ENCODE measurements at places on chromosomes 3 and 15.
A peak's percentile ranks its signal among the peaks of the same experiment; 100 is the strongest.

DNA sequence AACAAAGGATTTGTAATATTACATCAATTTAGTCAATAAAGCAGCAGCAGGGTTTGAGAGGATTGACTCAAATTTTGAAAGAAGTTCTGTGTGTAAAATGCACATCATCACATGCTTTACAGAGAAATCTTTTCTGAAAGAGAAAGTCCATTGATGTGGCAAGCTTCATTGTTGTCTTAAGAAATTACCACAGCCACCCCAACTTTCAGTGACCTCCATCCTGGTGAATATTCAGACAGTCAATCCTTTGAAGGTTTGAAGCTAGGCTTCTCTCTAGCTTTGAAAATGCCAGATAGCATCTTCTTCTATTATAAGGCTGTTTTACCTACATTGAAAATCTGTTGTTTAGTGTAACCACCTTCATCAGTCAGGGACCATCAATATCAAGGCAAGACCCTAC lies 51.8 kb upstream of the SETMAR start:
- DNase-seq: no peak

DNA sequence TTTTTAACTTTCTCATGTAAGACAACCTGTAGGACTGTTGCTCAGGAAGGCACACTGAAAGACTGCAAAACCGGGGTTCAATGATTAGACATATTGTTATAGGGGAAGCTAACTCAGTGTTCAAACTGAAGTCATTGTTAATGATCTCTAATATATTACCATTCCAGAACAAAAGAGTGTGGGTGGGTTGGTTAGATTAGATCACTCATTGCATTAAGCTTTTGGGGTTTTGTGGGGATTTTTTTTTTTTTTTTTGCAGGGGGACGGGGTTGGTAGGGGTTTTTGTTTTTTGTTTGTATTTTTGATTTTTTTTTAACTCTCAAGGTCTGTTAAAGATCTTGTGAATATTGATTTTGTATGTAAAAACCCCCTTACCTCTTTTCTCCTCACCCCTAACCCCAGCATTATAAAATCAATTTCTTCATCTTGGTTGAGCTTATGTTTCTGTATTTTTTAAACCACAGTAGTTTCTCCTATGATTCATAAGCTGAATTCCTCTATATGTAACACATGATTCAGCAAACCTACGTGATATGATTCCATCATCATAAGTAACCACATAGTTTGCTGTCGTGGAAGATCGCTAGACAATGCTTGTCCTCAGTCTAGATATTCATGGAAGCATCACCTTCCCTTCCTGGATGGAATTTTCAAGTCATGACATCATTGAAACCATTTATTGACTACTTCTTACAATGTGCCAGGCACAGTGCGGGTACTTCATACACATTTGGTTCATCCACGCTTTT lies 544.1 kb upstream of the MDFIC2 start:
- DNase-seq: no peak

DNA sequence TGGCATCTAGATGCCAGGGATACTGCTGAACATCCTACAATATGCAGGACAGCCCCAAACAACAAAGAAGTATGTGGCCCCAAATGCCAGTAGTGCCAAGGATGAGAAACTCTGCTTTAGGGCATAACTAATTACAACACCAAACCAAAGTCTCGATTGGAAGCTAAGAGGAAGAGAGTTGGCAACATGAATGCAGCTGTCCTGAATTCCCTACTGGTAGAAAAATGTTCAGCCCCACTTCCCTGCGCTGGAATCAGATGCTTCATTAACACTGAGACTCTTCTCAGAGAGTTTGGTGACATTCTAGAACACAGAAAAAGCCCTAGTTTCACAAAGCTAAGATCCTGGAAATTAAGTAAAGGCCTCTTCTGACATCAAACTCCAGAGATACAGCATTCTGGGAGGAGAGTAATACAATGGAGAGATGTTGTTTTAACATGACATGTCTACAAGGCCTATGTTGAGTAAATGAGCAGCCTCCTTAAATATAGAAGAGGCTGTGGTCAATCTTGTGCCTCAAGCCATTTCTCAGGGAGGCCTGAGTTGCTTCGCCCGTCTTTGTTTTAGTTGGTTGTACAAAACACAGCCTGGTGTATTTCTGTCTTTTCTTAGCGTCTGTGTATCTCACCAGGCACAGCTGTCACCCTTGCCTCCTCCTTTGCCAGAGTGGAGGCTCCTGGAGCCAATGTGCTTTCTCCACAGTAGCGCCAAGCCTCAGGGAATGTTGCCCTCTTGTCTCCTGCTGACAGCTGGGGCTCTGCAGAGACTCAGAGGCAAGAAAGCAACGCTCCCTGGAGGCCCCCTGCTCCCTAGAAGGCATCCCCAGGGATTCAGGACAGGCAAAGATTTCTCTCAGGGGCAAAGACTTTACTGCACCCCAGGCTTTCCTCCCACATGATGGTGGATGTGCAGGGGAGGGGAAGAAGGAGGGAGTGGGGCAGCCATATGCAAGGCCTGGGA lies 25.1 kb upstream of the CTNNB1 start:
- DNase-seq: no peak

GRCh38 chr3:139838269-139838957 lies 96.6 kb upstream of the CLSTN2 start:
- no peak for DNase-seq

DNA sequence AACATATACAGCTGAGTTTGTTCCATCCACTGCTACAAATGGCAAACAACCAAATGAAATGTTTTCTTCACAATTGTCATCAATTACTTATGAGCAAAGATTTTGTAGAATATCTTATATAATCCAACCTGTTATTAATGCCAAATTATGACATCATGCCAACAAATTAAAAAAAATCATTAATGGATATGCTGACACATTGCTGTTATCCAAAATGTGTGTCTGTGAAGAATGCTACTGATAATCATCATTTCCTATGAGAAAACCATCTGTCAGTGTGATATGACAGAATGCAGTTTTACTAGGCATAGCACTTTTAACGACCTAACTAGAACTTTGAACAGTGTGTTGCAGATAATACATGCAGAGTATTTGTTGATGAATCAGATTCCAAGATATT lies 556.5 kb upstream of the KCNMB2 start:
- DNase-seq: no peak

DNA sequence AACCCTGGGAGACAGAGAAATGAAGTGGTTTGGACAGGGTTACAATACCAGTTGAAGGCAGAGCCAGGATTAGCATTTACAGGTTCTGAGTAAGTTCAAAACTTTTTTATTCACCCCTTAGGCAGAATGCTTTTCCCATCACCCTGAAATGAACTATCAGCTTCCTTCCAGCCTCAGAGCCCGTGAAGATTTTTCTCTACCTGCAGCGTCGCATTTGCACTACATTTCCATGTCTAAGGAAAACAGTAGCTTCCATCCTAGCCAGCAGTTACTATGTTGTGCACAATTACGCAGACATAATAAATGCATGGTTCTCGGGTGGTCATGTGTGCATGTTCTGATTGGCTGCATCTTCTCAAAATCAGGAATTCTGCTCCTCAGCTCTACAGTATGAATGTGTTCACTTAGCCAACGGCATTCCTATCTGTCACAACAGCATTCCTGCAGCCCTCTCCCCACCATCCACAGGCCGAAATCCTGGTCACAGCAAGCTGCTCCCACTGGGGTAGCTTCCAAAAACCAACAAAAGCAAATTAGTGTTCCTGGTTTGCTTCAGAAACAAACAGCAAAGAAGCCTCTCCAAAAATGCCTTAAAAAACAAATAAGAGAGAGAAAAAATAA lies 510.8 kb upstream of the SEMA6D start:
- no peak for DNase-seq

GRCh38 chr15:85858586-85859375 lies 64.1 kb upstream of the KLHL25 start:
- DNase-seq: peak; percentile 73

- DNase-seq: no peak
Measured at GRCh38 chr3:197890693-197891092, 59.3 kb upstream of the RPL35A start.

DNA sequence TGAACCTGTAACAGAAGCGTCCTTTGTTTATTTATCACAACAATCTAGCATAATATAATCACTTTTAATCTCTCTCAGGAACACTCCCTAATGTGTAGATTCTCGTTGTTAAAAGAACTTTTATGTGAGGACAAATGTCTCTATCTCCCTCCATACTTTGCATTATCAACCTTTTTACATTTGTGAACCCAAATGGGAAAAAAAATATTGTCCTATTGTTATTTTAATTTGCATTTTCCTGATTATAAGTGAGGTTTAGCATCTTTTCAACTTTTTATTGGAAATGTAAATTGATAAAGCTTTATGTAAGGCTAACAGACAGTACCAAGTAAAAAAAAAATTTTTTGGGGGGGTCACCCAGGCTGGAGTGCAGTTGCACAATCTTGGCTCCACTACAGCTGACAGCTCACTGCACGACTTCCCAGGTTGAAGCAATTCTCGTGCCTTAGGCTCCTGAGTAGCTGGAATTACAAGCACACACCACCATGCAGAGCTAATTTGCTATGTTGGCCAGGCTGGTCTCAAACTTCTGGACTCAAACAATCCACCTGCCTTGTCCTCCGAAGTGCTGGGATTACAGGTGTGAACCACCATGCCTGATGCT lies 33.0 kb upstream of the DENND4A start:
- peak; percentile 16 for DNase-seq

DNA sequence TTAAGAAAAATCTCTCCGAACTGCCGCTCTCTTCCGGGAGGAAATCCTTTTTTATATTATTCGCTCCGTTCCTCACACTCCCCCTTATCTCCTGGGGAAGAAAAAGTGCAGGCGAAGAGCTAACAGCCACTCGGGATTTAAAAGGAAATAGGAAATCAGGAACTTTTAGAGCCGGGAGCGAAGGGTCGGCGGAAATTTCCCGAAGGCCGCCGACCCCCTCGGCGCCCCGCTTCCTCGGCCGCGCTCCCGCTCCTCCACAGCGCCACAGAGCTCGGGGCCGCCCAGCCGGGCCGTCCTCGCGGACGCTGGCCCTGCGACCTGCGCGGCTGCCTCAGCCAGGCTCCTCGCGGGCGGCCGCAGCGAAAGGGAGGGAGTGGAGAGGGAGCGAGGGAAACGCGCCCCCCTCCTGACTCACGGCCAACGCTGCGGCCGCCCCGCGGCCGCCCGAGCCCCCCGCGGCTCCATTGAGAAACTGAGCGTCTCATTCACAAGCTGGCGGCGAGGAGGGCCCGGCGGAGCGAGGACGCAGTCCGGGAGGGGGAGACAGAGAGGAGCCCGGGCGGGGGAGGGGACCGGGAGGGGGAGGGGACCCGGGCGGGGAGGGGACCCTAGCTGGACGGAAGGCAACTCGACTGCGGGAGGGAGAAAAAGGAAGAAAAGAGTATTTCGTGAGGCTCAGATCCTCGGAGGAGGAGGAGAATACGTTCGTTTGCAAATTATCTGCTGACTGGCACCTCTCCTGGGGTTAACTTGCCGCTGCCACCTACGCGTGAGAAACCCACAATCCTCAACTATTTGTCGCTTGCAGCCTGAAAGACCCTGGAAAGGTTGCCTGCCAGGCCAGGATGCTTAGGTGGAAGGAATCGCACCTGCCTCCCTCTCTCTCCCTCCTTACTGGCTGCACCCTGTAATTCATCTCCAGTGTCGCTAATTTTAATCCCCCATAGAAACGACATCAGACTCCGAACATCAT lies at the start of gene PTPN9:
PTPN9 (minus strand) TSS at position 368 of the 973 bp plus-strand sequence. CDS start 539 bp downstream, outside the sequence.
- DNase-seq: peak; percentile 70

GRCh38 chr3:44969828-44970179 lies 6.2 kb downstream of the ZDHHC3 start:
- no peak for DNase-seq

- DNase-seq: no peak
Measured at GRCh38 chr3:134339331-134339730, 34.9 kb downstream of the AMOTL2 start.

GRCh38 chr15:28260722-28261121 lies 61.3 kb downstream of the HERC2 start:
- DNase-seq: no peak

DNA sequence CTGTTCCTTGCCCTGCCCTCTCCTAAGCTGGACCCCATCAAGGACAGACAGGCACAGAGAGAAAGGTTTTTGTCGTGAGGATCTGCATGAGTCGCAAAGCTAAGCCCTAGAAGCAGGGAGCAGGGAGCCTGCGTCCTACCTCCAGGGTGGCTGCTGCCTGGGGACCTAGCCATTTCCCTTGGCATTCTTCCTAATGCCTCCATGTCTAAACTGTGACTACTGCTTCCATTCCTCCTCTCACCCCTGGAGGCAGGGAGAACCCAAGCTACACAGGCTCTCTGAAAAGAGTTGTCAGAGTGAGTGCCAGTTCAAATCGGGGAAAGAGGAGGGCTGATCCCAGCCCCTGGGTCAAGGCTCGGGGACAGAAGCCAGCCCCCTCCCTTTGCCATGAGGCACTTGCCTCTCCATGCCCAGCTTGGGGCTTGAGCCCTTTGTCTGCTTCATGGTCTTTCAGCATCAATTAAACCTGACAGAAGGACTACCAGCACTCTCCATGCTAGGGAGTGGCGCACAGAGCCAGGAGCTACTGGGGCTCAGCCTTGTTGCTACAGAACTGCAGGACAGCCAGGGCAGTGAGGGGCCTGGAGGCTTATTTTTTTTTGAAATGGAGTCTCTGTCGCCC lies 2.4 kb downstream of the GCHFR start:
- DNase-seq: no peak

GRCh38 chr3:131756405-131756804 lies 253.6 kb upstream of the MRPL3 start:
- DNase-seq: no peak

GRCh38 chr3:198097048-198097447 lies 137.0 kb downstream of the LMLN start:
- DNase-seq: no peak

DNA sequence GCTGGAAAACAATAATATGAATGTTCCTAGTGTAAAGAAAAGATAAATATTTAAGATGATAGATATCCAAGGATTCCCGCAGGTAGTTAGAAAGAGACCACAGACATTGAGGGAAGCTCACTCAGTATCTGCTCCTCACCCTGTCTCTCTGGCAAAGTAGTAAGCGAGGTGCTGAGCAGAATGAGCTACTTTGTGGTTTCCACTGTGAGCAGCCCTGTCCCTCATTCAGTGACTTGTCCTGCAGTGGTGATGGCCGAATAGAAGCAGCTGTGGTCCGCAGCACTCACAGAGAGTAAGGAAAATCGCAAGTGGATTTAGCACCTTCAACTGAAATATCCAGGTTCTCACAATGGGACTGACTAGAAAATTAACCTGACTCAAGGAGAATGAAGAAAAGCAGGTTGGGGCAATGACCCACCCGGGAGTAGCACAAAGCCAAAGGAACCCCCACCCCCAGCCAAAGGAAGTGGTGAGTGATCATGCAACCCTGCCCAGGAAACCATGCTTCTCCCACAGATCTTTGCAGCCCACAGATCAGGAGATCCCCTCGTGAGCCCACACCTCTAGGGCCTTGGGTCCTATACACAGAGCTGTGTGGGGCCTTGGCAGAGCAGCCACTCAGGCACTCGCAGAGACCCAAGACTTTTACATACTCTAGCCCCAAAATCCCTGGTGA lies 21.8 kb upstream of the SLC25A38 start:
- DNase-seq: peak; percentile 33

GRCh38 chr3:195800240-195800639 lies 11.5 kb downstream of the MUC4 start:
- no peak for DNase-seq

DNA sequence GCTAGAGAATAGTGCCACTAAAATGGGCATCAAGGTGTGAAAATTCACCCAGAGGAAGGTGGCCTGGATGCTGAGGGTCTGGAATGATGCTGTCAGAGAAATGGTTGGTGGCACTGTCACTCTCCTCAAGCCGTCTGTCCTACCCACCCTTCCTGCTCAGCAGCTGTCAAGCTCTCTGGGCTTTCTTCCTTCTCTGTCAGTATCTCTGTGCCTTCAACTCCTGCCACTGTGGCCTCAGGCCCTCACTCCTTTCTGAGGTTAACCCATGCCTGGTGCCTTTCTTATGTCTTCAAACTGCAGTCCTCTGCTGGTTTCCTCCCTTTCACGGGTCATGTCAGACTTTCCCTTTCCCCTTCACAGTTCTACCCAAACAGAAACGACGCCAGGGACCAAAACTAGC lies 4.4 kb downstream of the MYO5C start:
- DNase-seq: no peak

All from Kasumi-1 (cell line).